ENCODE measurements at places on chromosomes 12 and 14. TPM values are rescaled to one million over a fixed set of nuclear protein-coding genes. Genes with fewer than 3 reads are reported as not detected.
A peak's percentile ranks its signal among the peaks of the same experiment; 100 is the strongest.

ATP6V1D gene
- total RNA-seq: 67.8 TPM

DNA sequence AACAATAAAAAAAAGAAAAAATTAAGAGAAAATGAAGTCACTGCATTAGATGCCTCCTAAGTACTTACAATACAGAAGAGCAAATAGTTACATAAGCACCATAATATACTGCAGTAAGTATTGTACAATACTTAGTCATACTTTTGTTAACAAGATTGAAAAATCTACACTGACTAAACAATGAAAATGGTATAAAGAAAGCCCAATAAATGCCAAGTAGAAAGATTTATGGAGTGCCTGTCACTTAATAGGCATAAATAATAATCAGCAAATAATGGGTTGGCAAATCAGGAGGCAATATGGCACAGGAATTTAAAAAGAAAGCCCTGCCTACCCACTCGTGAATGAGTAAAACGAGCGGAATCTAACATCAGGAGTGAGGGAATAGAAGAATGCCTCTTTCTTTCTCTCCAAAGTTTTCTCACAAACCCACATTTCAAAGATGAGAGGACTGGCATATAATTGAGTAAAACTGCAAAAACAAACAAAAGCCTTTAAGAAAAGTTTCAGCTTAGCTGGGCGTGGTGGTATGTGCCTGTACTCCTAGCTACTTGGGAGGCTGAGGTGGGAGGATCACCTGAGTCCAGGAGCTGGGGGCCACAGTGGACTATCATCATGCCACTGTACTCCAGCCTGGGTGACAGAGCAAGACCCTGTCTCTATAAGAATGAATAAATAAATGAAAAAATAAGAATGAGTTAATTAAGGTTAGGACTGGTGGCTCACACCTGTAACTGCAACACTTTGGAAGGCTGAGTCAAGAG is 36.1 kb downstream of the CRY1 start:
- peaks cover 5% of the 10 kb centered on the region for H3K36me3 ChIP-seq
- no peak for DNase-seq
- H3K4me3 ChIP-seq: no peak overlapping the region
- peaks cover 6% of the 10 kb centered on the region for H3K4me1 ChIP-seq
- H3K27me3 ChIP-seq: no peaks in the 10 kb centered on the region
- H3K27ac ChIP-seq: no peak overlapping the region

ACSM4 gene
- not detected for total RNA-seq

PMEL gene
- total RNA-seq: 1.4 TPM

- DNase-seq: peak; percentile 88
- H3K4me1 ChIP-seq: peaks cover 46% of the 10 kb centered on the region
- peak overlapping the region; percentile 77 for H3K4me3 ChIP-seq
- peaks cover 3% of the 10 kb centered on the region for H3K36me3 ChIP-seq
- H3K27me3 ChIP-seq: no peaks in the 10 kb centered on the region
Measured at GRCh38 chr12:106248312-106248845, 559 bp upstream of the CKAP4 start.

SYCP3 gene
- not detected for total RNA-seq

CAPZA3 gene
- total RNA-seq: not detected

DNA sequence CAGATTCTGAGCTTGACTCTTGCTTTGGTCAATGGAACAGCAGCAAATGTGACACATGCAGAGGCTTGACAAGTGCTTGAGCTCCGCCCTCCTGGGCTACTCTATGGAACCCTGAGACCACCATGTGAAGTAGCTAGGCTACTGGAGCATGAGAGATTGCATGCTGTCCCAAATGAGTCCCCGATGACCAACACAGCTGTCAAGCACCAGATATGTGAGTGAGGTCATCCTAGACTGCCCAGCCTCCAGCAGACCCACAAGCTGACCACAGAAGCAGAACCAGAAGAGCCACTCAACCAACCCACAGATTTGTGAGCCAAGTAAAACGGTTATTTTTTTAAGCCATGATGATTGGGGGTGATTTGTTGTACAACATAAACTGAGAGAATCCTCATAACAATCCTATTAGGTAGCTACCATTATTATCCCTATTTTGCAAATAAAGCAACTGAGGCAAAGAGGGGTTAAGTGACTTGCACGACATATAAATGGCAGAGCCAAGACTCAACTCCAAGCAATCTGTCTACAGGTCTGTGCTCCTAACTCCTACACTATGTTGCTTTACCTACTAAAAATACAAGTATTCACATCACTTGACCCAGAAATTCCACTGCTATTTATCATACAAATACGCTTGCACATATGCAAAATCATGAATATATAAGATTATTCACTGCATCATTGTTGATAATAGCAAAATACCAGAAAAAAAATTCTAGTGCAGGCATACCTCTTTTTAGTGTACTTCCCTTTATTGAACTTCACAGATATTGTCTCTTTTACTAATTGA is 136.2 kb downstream of the NDUFA12 start:
- H3K4me3 ChIP-seq: no peak overlapping the region
- peaks cover 71% of the 10 kb centered on the region for H3K27me3 ChIP-seq
- DNase-seq: no peak
- no peak overlapping the region for H3K27ac ChIP-seq
- H3K4me1 ChIP-seq: no peaks in the 10 kb centered on the region
- no peaks in the 10 kb centered on the region for H3K36me3 ChIP-seq

GRCh38 chr12:66735275-66735674 is 56.4 kb upstream of the GRIP1 start:
- no peaks in the 10 kb centered on the region for H3K36me3 ChIP-seq
- H3K27me3 ChIP-seq: peaks cover 2% of the 10 kb centered on the region
- H3K4me3 ChIP-seq: no peak overlapping the region
- H3K27ac ChIP-seq: no peak overlapping the region
- H3K4me1 ChIP-seq: no peaks in the 10 kb centered on the region

DNA sequence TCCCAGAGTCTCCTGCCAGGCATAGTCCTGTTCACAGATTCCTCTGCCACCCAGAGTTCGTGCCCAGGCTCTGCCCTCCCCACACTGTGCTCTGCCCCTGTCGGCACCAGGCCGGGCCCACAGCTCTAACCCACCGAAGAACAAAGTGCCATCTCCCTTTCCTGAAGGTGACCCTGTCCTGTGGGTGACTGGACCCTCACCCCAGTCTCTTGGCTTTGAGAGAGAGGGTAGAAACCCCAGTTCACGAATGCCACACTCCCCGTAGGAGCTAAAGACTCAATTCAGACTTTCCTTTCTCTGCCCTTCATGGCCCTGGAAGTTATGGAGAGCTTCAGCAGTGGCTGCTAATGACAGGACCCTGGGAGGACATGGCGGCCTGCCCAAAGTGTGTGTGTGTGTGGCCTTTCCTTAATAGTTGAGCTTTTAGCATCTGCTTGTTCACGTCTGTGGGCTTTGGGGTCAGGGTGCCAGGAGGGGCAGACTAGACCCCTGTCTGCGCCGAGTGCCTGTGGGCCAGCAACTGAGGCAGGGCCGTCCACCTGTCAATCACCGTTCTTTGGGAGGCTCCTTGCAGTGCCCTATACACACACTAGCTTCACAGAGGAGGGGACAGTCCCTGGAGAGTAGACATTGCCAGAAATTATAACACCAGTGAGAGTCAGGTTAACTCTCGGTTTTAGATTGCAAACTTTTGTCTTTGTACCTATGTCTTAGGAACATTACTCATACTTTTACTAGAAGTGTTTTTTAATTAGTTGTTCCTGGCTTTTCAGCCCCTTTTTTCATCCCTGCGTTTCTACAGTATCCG is 84.6 kb upstream of the DYNC1H1 start:
- peaks cover 20% of the 10 kb centered on the region for H3K36me3 ChIP-seq
- H3K4me1 ChIP-seq: peaks cover 29% of the 10 kb centered on the region
- DNase-seq: peak; percentile 73
- no peak overlapping the region for H3K4me3 ChIP-seq
- no peaks in the 10 kb centered on the region for H3K27me3 ChIP-seq

- no peak for DNase-seq
- no peaks in the 10 kb centered on the region for H3K27me3 ChIP-seq
- peak overlapping the region; percentile 38 for H3K4me3 ChIP-seq
- peaks cover 45% of the 10 kb centered on the region for H3K4me1 ChIP-seq
Measured at GRCh38 chr12:106767954-106768822, 6.3 kb upstream of the RIC8B start.

- H3K4me1 ChIP-seq: no peaks in the 10 kb centered on the region
- H3K4me3 ChIP-seq: no peak overlapping the region
- H3K36me3 ChIP-seq: no peaks in the 10 kb centered on the region
- H3K27ac ChIP-seq: no peak overlapping the region
- no peaks in the 10 kb centered on the region for H3K27me3 ChIP-seq
Measured at GRCh38 chr12:119292893-119293630, 41.5 kb upstream of the CCDC60 start.

GRCh38 chr12:3583656-3584334 is 92.8 kb downstream of the PRMT8 start:
- H3K4me1 ChIP-seq: no peaks in the 10 kb centered on the region
- no peak for DNase-seq
- no peaks in the 10 kb centered on the region for H3K36me3 ChIP-seq
- H3K27me3 ChIP-seq: no peaks in the 10 kb centered on the region

GRCh38 chr12:95730457-95730856 is 60.1 kb downstream of the NTN4 start:
- peaks cover 77% of the 10 kb centered on the region for H3K36me3 ChIP-seq
- peak overlapping the region; percentile 71 for H3K27ac ChIP-seq
- H3K4me3 ChIP-seq: no peak overlapping the region
- peaks cover 39% of the 10 kb centered on the region for H3K4me1 ChIP-seq
- DNase-seq: no peak
- H3K27me3 ChIP-seq: no peaks in the 10 kb centered on the region

- no peak overlapping the region for H3K27ac ChIP-seq
- no peaks in the 10 kb centered on the region for H3K4me1 ChIP-seq
- H3K4me3 ChIP-seq: no peak overlapping the region
- H3K36me3 ChIP-seq: no peaks in the 10 kb centered on the region
- H3K27me3 ChIP-seq: no peaks in the 10 kb centered on the region
- DNase-seq: no peak
Measured at GRCh38 chr12:110597885-110598284, 14.8 kb upstream of the PPTC7 start.

DNA sequence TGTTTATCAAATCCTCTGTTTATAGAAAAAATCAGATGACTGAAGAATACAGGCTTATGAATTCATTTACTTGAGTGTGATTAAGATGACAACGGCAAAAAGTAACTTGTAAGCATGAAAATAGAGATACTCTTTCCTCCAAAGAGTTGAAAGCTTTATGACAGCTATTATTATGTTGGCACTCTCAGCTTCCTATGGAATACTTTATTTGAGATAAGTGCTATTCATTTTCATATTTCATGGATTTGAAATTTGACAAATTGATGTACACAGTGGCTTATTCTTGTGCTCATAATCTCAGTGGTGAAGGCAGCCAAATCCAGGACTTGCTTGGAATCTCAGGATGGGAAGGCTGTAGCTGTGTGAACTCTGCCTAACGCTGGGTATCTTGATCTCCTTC is 991.6 kb downstream of the GALC start:
- no peak overlapping the region for H3K27ac ChIP-seq
- H3K4me3 ChIP-seq: no peak overlapping the region
- peaks cover 24% of the 10 kb centered on the region for H3K4me1 ChIP-seq
- peaks cover 6% of the 10 kb centered on the region for H3K27me3 ChIP-seq
- no peak for DNase-seq
- H3K36me3 ChIP-seq: no peaks in the 10 kb centered on the region

DNA sequence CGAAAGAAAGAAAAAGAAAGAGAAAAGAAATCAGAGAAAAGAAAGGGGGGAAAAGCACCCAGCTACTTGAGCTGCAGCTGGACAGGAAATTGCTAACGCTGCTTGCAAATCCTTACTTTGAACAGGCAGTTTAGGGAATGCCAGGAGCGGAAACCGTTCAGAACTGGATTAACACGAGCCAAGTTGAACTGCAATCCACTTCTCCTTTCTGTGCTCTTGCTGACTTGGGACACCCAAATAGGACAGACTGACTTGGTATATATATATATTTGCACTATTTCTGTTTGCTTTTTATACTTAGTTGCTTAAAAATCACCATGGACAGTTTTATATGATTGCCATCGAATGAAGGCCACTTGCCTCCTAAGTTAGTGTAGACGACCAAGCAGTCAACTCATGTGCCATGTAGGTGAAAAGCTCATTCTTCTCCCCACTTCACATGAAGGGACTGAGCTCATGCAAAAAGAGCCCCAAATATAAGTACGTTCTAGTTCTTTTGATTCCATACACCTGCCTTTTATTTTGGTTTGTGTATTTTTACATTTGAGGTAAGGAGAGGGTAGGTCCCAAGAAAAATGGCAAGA is 5.5 kb downstream of the DUSP6 start:
- H3K4me1 ChIP-seq: peaks cover 69% of the 10 kb centered on the region
- H3K4me3 ChIP-seq: peak overlapping the region; percentile 59
- peaks cover 13% of the 10 kb centered on the region for H3K36me3 ChIP-seq
- DNase-seq: no peak

- H3K27ac ChIP-seq: no peak overlapping the region
- no peaks in the 10 kb centered on the region for H3K27me3 ChIP-seq
- H3K36me3 ChIP-seq: peaks cover 23% of the 10 kb centered on the region
- H3K4me3 ChIP-seq: no peak overlapping the region
- H3K4me1 ChIP-seq: peaks cover 2% of the 10 kb centered on the region
Measured at GRCh38 chr14:88870777-88871176, 46.3 kb downstream of the TTC8 start.

CARMIL3 gene
- 0.31 TPM for total RNA-seq

- H3K27me3 ChIP-seq: no peaks in the 10 kb centered on the region
- peaks cover 10% of the 10 kb centered on the region for H3K36me3 ChIP-seq
- no peak for DNase-seq
- no peaks in the 10 kb centered on the region for H3K4me1 ChIP-seq
Measured at GRCh38 chr12:1122786-1123185, 131.8 kb downstream of the ERC1 start.

- no peak overlapping the region for H3K4me3 ChIP-seq
- H3K27ac ChIP-seq: no peak overlapping the region
- no peaks in the 10 kb centered on the region for H3K4me1 ChIP-seq
- H3K36me3 ChIP-seq: no peaks in the 10 kb centered on the region
Measured at GRCh38 chr12:8453796-8454195, 2.0 kb upstream of the CLEC6A start.
